ENCODE measurements at places on chromosomes 1 and 21. TPM values are rescaled to one million over a fixed set of nuclear protein-coding genes. Genes with fewer than 3 reads are reported as not detected.

GRCh38 chr1:34419663-34420136 is 243.0 kb downstream of the C1orf94 start:
- DNase-seq, result no peak

GRCh38 chr1:29984166-29984861 is 739.1 kb downstream of the MATN1 start:
- DNase-seq, result no peak

Gene TCP10L
- total RNA-seq, result 2.5 TPM

Gene NFIA
- 78.6 TPM for total RNA-seq

Gene AMY1B
- not detected for total RNA-seq

- no peak for DNase-seq
Measured at GRCh38 chr1:11550664-11551283, 71.8 kb downstream of the DISP3 start.

Measured in cardiac septum (tissue), 1 donor.